ENCODE measurements at places on chromosomes 1 and 21. TPM values are rescaled to one million over a fixed set of nuclear protein-coding genes. Genes with fewer than 3 reads are reported as not detected.

FBXO44 gene
- 16.5 TPM for total RNA-seq

RWDD3 gene
- 17.6 TPM for total RNA-seq

ITLN1 gene
- total RNA-seq = not detected

CYP4Z1 gene
- not detected for total RNA-seq

LEMD1 gene
- not detected for total RNA-seq

CELA2B gene
- total RNA-seq = not detected

SPRR1B gene
- total RNA-seq = not detected

SPRR2F gene
- total RNA-seq = not detected

MXRA8 gene
- 154 TPM for total RNA-seq

- no peak for DNase-seq
Observed at GRCh38 chr1:77652268-77652667, 30.2 kb downstream of the ZZZ3 start.

DNA sequence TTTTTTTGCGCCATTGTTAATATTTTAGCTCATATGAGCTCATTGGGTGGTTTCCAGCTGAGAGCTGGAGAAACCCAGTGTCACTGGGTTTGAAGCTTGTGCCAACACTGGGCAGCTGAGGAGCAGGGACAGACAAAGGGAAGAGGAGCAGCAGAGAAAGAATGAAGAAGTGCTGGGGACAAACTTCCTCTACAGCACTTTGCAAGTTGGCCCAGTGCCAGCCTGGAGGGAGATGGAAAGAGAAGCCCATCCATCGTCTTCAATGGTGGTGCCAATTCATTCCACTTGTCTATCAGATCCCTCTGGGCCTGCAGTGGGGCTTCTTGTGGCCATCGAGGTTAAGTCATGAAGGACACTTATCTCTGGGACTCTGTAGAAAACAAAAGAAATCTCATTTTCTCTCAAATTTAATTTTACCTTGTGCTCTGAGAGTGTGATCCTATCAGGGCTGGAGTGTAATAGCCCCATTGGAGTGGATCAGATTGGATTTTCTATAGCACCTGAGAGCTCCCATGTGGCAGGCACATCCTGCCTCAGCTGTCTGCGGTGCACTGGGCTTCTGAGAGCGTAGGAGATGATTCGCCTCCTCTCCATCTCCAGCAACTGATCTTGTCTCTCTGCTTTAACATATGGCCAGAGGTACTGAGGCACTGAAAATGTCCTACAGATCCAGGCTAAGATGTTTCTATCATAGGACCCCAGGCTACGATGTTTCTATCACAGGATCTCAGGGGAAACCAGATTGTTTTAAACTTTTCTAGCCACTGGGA, 114.7 kb downstream of the TNR start:
- no peak for DNase-seq

DNA sequence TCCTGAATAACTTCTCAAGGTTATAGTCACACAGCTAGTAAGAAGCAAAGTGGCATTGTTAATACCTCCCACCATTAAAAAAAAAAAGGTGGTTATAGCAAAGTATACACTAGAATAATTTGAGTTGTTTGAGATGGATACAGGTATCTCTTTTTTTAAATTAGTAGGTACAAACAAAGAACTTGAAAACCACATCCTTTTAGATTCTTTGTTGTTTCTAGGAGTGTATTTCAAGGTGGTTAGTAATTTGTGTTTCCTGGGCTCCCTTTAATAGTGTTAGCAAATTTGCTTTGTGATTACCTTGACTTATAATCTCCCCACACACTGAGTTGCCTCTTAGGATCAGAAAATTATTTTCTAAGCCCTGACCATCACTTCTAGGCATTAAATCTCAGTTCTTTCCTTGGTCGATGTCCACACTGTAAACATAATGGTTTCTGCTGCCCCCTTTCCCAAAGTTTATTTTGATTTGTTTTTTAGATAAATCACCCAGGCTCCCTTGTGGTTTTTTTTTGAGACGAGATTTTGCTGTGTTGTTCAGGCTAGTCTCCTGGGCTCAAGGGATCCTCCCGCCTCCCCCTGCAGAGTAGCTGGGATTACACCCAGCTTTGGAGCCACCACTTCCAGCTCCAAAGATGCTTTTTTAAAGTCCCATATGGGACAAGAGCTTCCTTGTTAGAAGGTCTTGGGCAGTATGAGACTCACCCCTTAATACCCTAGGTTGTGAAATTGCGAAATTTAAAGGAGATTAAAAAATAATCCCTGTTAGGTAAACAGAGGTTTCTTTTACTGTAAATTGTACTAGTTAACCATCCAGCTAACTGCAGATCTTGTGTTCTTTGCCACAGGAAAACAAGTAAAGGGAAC, 6.2 kb downstream of the AKIRIN1 start:
- DNase-seq = no peak

GRCh38 chr1:99397029-99397428, 132.7 kb downstream of the PLPPR4 start:
- no peak for DNase-seq

DNA sequence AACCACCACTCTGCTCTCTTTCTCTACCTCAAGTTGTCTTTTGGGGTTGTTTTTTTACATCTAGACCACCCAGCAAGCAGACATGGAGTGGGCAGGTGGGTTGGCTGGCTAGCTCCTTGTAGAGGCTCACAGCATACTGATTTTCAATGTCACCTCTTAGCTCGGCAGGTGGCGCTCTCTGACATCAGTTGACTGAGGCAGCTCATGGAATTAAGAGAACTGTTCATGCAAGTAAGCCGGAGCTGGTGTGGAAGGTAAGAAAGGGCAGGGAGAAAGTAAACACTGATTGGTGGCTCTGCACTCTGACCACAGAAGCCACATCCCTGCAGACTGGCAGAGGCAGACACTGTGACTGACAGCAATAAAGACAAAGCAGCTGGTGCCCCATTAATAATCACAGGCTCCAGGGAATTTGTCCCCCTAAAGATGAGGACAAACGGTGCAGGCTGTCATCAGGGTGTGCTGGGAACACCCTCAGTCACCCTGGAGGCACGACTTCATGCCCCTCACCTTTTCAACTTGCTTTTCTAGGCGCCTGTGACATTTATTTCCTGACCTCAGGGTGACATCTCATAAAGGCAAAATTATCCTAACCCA, 226.8 kb downstream of the LMX1A start:
- DNase-seq = no peak

- DNase-seq = no peak
Observed at GRCh38 chr1:234528074-234528865, 49.3 kb upstream of the TARBP1 start.

DNA sequence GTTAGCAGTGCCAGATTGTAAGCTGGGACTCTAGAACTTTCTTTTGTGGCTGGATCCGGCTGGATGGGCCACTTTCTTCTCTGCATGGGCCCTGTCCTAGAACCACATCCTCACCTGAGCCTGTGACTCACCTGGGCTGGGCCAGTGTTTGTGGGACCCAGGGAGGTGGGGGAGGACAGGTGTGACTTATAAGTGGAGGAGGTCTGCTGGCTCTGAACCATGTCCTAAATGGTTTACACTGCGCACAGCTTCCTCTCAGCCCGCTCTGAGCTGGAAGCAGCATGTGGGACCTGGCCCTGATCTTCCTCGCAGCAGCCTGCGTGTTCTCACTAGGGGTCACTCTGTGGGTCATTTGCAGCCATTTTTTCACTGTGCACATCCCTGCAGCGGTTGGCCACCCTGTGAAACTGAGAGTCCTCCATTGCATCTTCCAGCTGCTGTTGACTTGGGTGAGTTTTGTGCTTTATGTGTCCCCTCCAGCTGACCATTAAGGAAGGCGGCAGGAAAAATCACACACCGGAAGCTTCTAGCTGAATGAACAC, at the start of gene AADACL3:
TSS of gene AADACL3 (plus strand) at position 215 of the 542 bp plus-strand sequence. CDS start at position 282, 67 bp downstream.
- no peak for DNase-seq

DNA sequence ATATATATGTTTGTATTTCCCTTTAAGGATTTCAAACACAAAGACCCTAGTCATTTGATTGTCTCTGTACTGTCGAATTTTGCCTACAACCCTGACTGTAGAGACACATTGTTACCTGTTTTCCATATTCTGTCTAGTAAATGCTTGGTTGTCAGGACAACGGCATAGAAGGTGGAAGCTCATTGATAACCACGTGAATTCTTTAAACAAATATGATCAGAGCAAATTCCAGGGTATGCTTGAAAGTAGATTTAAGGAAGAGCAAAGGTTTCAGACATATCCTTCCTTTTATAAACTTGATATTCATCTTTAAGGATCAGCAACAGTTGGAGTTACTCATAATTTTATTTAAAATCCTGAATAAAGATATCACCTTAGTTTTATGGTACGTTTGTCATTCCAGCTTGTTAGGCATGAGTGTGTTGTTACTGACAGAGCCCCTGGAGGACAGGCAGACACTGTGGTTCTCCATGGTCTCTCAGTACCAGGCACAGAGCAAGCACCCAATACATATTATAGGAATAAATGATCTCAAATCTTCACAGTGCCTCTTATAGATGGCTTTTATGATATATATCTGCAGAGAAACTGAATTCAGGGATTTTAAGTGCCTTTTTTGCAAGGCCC, 203.2 kb downstream of the FGGY start:
- DNase-seq = no peak

DNA sequence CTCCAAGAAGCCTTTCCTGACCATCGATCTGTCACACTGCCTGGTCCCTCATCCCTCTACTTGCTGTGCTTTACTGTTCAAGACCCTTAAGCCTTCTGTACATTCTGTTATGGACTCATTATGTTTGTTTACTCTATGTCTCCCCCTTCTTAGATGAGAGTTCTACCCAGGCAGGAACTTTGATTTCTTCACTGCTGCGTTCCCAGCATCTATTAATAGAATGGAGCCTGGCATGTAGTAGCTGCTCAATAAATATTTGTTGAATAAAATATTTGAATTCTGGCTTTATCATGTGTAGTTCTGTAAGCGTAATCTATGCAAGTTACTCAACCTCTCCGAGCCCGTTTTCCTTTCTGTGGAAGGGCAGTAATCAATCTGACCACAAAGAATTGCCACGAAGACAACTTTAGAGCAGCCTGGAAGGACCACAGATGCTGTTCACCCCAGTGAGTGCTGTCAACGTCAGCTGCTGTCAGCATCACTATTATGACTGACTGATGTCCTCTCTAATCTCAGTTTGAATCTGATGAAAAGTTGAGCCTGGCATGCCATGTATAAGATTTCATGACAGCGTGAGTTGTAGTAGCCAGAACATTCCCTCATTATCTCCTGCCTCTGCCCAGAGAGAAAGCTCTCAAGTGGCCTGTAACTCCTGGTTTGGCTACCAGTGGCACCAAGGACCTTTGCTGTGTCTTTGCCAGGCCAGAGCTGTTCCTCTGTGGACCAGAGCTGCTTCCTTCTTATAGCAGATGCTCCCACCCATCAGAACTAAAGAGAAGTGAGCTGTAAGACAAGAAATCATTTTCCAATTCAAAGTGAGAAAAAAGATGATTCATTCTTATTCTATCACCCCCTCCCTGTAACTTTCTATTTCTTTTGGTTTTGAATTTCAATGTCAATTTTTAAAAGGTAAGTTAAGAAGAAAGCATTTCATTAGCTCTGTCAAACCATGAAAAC, 94.5 kb downstream of the PRDM2 start:
- no peak for DNase-seq

GRCh38 chr1:87826681-87827251, 498.1 kb downstream of the LMO4 start:
- no peak for DNase-seq

DNA sequence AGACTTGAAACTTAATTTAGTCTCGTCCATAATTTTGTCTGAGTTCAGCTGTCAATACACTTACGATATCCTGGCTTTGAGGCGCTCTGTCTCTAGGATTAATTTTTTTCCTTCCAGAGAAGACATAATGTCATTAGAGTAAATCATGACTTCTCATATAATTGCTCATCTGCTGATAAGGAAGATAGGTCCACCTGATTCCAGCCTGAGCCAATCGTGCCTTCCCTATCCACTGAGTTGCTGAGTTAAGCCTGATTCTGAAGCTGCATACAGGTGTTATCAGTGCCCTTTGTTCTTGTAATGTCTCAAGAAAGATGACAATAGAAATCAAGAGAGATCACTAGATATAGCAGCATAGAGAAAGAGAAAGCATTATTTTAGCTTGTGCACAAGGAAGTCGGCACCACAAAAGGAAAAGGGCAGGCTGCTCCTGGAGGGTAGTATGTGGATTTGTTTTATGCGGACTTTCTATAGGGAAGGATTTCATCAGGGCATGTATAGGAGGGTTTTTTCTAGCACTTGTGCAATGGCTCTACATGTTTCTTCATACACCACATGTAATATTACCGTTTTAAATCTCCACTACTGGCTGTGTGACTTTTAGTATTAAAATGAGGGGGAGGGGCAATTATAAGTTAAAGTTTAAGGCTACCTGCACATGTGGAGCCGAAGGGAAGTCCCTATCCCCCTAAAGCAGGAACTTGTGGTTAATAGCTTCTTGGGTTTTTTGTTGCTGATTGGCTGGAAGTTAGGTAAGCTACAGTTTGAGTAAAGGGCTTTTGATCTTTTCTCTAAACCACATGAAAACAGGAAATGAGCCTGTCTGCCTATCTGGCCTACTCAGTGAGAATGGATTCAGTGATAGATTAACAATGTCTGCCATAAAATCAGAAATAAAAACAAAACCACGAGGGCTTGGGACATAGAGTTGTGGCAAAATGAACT, 133.4 kb downstream of the PLPPR5 start:
- no peak for DNase-seq

- no peak for DNase-seq
Observed at GRCh38 chr1:1024771-1025699, 5.1 kb downstream of the AGRN start.

- no peak for DNase-seq
Observed at GRCh38 chr1:236920286-236920894, 83.9 kb downstream of the MT1HL1 start.

- DNase-seq = no peak
Observed at GRCh38 chr1:161678500-161678899, 15.6 kb downstream of the FCGR2B start.

DNA sequence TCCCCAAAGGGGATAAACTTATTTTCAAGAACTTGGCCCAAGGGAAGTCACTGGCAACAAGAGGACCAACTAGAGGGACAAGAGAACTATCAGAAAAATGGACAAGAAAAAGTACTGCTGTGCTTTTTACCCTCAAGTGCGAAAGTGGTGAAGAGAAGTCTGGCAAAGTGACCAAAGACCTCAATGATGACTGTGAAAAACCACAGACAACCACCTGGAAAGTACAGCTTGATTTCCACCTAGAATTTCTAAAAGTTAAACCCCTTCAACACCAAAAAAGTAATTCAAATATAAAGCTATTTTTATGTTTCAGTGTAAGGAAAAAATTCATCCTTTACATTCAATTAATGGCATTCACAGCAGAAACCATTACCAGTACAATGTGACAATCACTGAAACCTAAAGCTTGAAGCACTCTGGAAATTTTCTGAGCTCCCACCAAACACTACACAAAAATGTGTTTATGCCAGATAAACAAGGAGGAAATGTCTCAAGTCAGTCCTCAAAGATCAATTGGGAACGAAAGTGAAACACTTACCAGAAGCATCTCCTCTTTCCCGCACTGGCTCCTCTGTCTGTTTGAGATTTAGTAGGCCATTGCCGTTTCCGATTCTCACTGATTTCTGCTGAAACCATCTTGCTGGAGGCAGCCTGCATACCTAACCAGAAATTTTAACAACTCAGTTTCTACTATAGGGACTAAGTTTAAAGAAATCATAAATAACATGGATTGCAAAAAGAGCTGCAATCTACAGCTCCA, 8.3 kb downstream of the SDE2 start:
- no peak for DNase-seq

GRCh38 chr1:25437672-25438071, 7.0 kb downstream of the MACO1 start:
- no peak for DNase-seq
